ENCODE measurements at places on chromosomes 13 and 19.

GRCh38 chr13:21463424-21463823, 4.3 kb upstream of the ZDHHC20 start:
- no peak for DNase-seq

- no peak for DNase-seq
Measured at GRCh38 chr19:944663-945241, 18.9 kb downstream of the ARID3A start.

GRCh38 chr13:87147076-87147475, 524.1 kb upstream of the SLITRK5 start:
- no peak for DNase-seq

- no peak for DNase-seq
Measured at GRCh38 chr13:28237944-28238343, 99.6 kb downstream of the PAN3 start.

- DNase-seq: no peak
Measured at GRCh38 chr19:17327068-17327653, 7.5 kb downstream of the ANO8 start.

DNA sequence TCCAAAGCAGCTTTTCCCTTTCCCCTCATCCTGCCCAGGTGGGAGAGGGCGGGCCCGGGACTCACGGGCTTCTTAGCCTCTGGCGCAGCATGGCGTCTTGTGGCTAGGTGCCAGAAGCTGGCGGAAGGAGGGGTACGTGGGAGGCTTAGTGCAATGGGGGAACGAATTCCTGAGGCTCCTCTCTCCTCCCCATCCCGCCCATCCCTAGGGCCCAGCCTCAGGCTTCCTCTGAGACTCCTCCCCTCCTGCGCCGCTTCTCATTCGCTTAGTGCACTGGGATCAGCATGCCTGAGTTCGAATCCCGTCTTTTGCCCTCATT, 297.8 kb downstream of the ZNF536 start:
- DNase-seq: no peak

- no peak for DNase-seq
Measured at GRCh38 chr13:92379371-92379770, 847.2 kb upstream of the GPC6 start.

All from NCI-H2029 (cell line).